ENCODE measurements at places on chromosomes 4 and X.

DNA sequence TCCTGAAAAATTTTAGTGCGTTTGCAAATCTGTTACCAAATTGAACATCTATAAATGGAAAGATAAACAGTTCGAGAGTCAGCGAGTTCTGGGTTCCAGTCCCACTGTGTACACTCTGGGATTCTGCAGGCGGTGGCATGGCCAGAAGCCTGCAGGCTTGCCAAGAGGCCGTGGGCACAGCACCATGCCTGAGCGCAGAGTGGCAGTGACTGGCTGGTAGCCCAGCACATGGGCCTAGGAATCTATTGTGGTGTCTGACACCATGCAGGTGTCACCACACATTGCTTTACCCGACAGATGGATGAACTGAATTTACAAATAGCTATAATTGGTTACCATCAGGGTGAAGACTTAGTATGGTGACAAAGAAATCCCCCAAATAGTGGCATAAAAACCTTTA is 71.7 kb upstream of the TLR3 start:
- DNase-seq, result no peak

DNA sequence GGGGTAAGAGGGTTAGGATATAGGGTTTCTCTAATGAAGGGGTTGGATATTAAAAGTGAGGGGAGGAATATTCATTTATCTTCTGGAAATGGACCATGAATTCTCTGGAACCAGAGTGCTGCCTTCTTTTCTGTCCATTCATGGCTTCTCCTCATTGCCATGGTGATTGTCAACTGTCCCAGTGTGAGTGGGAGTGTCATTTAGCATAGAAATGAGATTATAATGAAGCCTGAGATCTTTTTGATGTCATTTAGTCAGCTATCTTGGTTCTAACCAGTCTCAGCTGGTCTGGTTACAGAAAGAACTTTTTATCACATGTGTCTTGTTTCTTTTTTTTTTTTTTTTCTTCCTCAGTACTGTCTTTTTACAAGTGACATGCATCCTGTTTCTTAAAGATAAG is 497.3 kb upstream of the PITX2 start:
- DNase-seq, result no peak

GRCh38 chr4:27702730-27703431 is 842.2 kb downstream of the STIM2 start:
- DNase-seq, result no peak

- DNase-seq, result no peak
These were observed 70.7 kb upstream of the SLC4A4 start for GRCh38 chr4:71268166-71268565.

- no peak for DNase-seq
These were observed 52.6 kb upstream of the SOD3 start for GRCh38 chr4:24742773-24743172.

DNA sequence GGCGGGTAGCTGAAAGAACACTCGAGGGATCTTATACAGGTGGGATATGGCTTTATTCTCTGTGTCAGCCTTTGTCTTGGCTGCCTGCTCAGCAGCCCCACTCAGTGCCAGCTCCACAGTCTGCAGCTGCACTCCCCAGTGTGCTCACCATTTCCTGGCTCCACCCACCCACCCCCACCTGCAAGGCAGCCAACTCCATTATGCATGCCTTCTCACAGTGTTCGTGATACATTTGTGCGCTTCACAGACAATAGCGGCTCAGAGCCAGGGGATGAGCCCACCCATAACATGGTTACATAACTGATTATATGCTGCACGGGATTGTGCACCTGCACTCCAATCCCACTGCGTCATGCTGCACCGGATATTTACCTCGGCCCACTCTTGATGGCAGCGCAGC is 8.8 kb upstream of the TMEM128 start:
- DNase-seq, result no peak

DNA sequence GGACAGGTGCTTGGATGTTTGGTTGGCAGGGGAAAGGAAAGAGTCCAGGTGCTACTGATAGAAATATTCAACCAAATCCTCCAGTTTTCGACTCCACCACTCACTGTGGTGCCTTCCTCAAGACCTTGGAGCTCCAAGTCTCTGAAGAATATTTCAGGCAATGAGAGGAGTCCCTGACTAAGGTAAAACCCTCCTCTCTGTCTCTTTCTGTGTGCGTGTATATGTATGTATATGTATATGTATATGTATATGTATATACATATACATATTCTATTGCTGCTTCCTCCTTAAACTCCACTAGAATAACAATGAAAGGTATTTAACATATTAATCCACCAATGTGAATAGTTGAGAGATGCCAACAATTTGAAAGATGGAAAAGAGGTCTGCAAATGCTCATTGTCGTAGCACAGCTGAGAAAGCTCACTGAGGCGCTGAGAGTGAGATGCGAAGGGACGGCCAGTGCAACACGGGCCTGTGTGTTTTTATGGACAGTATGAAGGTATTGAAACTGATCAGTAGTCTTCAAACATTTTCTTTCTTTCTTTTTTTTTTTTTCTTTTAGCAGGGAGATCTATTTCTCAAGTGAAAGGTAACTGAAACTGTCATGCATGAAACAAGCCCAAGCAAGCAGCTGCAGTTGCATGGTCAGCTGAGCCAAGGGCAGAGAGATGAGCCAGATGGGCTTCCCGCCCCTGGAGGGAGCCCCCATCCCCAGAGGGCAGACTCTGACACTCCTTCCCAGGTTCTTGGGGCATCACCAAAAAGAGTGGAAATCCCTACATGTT is 41.1 kb upstream of the HS3ST1 start:
- DNase-seq, result no peak

DNA sequence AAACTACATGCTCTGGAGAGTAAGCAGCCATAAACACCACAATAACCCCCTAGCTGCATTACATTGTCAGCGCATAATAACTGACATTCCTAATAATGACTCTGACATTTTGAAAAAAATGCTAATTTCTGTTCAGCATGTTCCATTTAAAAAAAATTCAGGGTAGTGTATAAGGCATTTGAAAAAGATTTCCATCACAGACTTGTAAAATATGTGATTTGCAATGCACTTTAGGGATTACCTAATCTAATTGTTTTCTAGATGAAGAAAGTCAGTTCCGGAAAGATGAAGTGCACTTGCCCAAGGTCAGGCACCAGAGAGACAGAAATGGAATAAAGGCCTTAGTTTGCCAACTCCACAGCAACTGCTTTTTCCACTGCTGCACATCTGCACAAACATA is 55.3 kb downstream of the FANCB start:
- no peak for DNase-seq

- DNase-seq, result no peak
These were observed 591 bp downstream of the PRPS1 start for GRCh38 chrX:107628662-107629539.

DNA sequence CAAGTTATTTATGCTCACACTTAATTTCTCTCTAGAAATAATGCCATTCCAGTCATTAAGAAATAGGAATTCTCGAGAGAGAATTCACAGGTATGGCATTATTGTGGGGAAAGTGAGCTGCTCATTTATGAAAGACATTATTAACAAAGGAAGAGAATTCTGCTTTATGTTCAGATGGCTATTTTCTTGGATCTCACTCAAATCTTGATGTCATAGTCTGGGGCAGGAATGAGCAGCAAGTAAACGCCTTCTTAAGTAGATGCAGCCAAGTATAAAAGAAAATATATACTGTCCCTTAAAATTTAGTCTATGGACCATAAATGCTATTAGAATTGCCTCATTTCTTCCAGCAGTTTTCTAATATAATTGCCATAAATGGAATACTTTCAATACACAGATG is 58.2 kb upstream of the FBXW7 start:
- DNase-seq, result no peak

DNA sequence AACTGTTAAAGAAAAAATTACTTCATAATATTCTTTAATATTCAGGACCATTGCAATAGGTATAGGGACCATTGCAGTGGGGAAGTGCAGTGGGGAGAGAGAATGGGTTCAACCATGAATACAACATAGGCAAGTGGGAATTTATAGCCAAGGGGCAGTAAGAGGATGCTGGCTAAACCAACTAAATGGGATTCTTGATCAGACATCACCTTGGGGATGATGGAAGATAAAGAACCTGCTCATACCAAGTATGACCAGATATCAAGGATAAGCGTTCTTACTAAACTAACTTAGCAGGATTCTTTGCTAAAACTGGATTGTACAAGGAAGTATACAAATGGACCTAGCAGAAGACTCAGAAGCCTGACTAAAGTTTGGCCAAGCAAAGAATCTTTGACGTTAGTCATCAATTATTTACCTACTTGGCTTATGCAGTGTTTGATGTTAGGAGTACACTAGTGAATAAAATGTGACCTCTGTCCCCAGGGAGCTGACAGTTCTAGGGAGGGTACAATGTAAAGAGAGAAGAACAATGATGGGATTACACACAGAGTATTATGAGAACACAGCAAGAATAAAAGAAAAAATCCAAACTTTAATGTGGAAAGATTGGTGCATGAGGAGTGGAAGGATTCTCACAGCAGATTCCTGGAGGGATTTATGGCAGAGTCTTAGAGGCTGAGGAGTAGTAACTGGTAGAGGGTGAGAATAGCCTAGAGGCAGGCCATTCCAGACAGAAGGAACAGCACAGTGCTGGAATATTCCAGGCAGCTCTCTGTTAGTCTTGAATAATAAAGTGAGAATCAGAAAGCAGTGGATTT is 54.7 kb upstream of the MYOZ2 start:
- DNase-seq, result no peak

Data from stimulated activated CD4-positive, alpha-beta T cell treated with anti-CD3 and anti-CD28 coated beads, Interleukin-1b, Interleukin-23, amount 100 ng/mL, for 1 hour (primary cell).